Right ventricle myocardium superior (tissue), 1 donor: ENCODE measurements at places on chromosomes 1 and 21. TPM values are rescaled to one million over a fixed set of nuclear protein-coding genes. Genes with fewer than 3 reads are reported as not detected.

ODR4 gene
- 10.2 TPM for total RNA-seq

PDC gene
- total RNA-seq = not detected

KIFAP3 gene
- total RNA-seq = 30.3 TPM

TMPRSS3 gene
- not detected for total RNA-seq

AK5 gene
- total RNA-seq = 0.38 TPM

SZT2 gene
- total RNA-seq = 26.8 TPM

FCAMR gene
- not detected for total RNA-seq

NBPF3 gene
- total RNA-seq = 3.5 TPM

HCN3 gene
- total RNA-seq = 1.4 TPM

HAX1 gene
- 166 TPM for total RNA-seq

TNFRSF9 gene
- total RNA-seq = not detected

ANKRD45 gene
- total RNA-seq = 0.24 TPM

NLRP3 gene
- 0.56 TPM for total RNA-seq

MSH4 gene
- 0.35 TPM for total RNA-seq

NTMT2 gene
- total RNA-seq = 4.1 TPM

SIM2 gene
- not detected for total RNA-seq

HSD3B1 gene
- total RNA-seq = not detected

LPGAT1 gene
- total RNA-seq = 21.4 TPM

HNRNPCL2 gene
- not detected for total RNA-seq

TMEM82 gene
- total RNA-seq = not detected

SPRR2B gene
- total RNA-seq = not detected

PPT1 gene
- total RNA-seq = 37.7 TPM

MYBPH gene
- not detected for total RNA-seq

ATP1A4 gene
- total RNA-seq = 0.40 TPM

GSTM5 gene
- 2.6 TPM for total RNA-seq

PLA2G2D gene
- total RNA-seq = not detected

NTNG1 gene
- 0.46 TPM for total RNA-seq

TRIM67 gene
- 0.05 TPM for total RNA-seq

OR2AK2 gene
- total RNA-seq = not detected

HAO2 gene
- total RNA-seq = not detected

COL11A1 gene
- total RNA-seq = not detected

GSTM4 gene
- 37.3 TPM for total RNA-seq

KRTAP13-3 gene
- not detected for total RNA-seq

OR2L2 gene
- total RNA-seq = not detected

ASCL5 gene
- not detected for total RNA-seq

GSTM1 gene
- not detected for total RNA-seq

OR6K3 gene
- not detected for total RNA-seq

GIPC2 gene
- total RNA-seq = 2.0 TPM

SH2D5 gene
- not detected for total RNA-seq

KMO gene
- 0.56 TPM for total RNA-seq

SLC35F3 gene
- total RNA-seq = not detected

EXO1 gene
- total RNA-seq = 0.62 TPM

EPHA2 gene
- 7.3 TPM for total RNA-seq

ACOT11 gene
- 38.5 TPM for total RNA-seq

CSF3R gene
- total RNA-seq = 3.3 TPM

LMOD1 gene
- 9.6 TPM for total RNA-seq

LEFTY2 gene
- 0.24 TPM for total RNA-seq

MRPL55 gene
- 65.6 TPM for total RNA-seq

MEX3A gene
- 0.16 TPM for total RNA-seq

CRP gene
- total RNA-seq = not detected

DR1 gene
- total RNA-seq = 33.2 TPM

C1orf185 gene
- not detected for total RNA-seq

CEP350 gene
- total RNA-seq = 27.2 TPM

CLIC4 gene
- 334 TPM for total RNA-seq

CELA2A gene
- not detected for total RNA-seq

PAQR7 gene
- 2.2 TPM for total RNA-seq
